ENCODE measurements at places on chromosomes 4 and X.

DNA sequence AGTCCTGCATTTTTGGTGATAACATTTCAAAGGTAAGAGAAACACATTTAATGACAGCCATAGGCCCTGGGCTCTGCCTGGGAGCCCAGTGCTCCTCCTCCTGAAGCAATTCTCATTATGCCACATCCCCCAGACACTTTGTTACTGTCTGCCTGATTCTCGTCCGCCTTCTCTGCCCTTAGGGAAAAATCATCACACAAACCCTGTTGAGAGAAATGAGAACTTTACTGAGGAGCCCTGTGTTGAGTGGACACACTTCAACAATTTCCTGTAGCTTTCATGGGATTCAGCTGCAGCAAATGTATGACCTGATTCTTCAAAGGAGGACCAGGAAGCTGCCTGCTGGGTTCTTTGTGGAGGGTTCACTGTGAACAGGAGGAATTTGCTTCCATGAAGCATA lies 566.5 kb upstream of the FRG1 start:
- no peak for DNase-seq

GRCh38 chr4:181802207-181802606 lies 441.0 kb upstream of the TENM3 start:
- no peak for DNase-seq

- DNase-seq = no peak
Measured at GRCh38 chr4:185738820-185739219, 73.2 kb downstream of the SORBS2 start.

- no peak for DNase-seq
Measured at GRCh38 chrX:136165406-136165805, 18.1 kb downstream of the FHL1 start.

- no peak for DNase-seq
Measured at GRCh38 chrX:82848111-82848510, 660.0 kb upstream of the POU3F4 start.

- no peak for DNase-seq
Measured at GRCh38 chr4:24287096-24287495, 297.3 kb downstream of the DHX15 start.

GRCh38 chr4:39362827-39363226 lies 3.3 kb downstream of the RFC1 start:
- no peak for DNase-seq

DNA sequence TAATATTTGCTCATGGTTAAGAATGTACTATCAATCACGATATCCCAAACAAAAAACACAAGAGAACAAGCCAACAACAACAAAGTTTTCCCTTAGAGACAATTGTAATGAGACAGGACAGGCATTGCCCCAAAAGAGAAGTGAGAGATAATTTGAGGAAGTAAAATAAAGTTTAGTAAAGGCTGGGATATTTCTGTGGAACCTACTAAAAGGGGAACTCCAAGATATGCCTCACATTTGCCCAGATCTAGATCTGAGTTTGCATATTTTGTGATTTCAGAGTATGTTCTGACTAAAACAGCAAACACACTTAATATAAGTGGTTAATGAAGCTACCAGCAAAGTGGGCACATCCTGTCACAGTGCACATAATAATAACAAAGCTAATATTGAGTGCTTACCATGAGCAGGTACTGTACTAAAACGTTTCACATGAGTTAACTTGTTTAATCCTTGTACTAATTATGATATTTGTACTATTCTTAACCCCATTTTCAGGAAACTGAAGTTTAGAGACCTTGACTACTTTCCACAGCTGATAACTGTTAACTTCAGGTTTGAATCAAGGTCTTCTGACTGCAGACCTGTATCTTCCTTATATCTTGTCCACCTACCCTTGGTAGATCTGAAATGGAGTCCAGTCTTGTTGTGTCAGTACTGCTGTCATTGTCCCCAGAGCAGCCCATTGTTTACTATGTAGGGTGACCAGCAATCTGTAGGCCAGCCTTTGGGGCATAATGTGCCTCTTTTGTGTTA lies 26.0 kb upstream of the BMP2K start:
- no peak for DNase-seq

DNA sequence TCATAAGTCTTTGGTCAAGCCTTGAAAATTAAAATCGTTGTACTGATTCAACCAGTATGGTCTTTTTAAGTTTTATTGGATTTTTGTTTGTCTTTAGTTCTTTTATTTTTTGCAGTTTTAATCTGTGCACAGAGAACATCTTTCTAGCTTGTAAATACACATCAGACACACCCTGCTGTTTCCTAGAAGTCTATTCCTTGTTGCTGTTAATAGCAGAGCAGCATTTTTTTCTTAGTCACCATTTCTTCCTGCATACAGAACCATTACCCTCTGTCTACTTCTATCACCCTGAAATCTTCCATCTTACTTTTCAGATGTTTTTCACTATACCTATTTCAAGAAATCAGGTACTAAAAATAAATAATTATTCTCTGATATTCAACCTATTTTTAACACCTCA lies 375.4 kb downstream of the GRID2 start:
- DNase-seq = no peak

GRCh38 chr4:86401826-86402225 lies 42.0 kb upstream of the MAPK10 start:
- DNase-seq = no peak

DNA sequence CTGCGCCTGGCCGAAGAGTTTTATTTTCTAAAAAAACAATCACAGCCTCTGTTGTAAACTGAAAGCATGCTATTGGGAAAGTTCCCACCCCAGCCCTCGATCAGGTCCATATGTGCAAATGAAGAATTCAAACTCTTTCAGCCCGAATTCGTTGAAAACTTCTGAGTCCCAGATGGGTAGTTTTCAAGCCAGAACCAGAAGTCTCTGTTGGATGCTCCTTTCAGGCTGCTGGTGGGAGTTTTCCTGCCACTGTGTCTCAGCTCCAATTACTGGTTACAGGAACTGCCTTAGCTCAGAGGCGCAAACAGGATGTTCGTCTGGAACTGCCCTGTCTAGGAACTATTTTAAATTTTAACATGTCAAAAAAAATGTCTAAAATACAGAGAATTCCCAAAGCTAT lies 9.3 kb upstream of the ALG13 start:
- no peak for DNase-seq

DNA sequence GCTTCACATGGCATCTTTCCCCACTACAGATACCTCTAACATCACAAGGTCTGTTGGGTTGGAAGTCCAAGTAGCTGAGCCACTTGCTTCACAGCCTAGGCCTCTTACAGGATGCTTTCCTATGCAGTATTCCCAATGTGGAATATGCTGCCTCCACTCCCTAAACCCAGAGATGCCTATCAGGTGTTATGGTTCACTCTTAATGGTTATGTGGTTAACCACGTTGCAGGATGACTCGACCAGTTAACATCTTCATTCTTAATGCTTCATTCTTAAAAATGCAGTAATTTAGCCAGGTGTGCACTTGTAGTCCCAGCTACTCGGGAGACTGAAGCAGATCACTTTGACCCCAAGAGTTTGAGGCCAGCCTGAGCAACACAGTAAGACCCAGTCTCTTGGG lies 24.2 kb downstream of the HAUS3 start:
- DNase-seq = no peak

DNA sequence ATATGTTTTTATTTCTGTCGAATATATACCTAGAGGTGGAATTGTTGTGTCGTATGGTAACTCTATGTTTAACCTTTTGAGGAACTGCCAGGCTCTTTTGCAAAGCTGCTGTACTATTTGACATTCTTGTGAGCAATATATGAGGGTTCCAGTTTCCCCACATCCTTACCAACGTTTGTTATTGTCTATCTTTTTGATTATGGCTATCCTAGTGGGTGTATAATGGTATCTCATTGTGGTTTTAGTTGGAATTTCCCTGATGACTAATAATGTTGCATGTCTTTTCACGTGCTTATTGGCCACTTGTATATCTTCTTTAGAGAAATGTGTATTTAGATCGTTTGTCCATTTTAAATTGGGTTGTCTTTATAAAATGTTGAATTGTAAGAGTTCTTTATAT lies 24.5 kb downstream of the REPS2 start:
- no peak for DNase-seq

DNA sequence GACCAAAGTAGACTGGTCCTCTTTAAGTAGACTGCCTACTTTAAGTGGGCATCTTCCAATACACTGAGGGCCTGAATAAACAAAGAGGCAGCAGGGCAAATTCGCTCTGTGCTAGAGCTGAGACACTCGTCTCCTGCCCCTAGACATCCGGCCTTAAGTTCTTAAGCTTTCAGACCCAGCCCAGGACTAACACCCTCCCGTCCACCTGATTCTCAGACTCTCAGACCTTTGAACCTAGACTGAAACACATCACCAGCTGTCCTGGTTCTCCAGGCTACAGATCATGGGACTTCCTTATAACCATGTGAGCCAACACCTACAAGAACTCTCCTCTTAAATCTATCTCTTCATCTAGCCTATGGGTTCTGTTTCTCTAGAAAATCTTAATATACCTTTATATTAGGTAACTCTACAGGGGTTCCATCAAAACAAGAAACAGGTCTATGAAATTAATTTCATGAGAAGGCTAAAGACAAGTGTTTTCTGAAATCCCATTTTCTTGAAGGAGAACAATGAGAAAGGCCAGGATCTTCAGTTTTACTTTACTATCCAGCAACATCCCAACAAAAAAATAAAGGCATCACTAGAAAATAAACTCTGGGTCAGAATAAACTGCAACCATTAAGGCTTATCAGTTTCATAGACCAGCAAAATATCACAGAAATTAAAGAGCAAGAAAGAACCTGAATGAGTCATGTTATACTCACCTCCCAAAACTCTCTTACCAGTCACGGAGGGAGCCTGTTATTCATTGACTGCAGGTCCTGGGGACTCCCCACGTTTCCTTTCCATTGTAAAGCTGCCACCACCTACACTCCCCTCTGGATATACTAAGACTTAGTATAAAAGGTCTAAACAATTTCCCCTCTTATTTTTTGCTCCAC lies 14.8 kb downstream of the ADGRA3 start:
- no peak for DNase-seq

DNA sequence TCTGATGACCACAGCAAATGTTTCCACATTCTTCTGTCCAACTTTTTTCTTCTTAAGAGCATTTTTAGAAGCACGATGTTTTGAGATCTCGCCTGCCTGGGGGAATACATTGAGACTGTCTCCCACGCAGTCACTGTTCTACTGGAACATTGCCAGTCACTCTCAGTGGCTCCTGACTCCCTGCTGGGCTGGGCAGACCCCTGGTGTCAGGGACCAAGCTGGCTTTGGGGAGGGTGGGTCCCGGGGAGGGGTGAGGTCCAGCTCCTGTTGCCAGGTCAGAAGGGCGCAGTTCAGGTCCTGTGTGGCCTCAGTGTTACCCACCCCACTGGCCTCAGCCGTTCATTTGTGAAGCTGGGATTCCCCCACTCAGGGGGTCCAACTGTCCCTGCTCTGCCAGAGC lies 18.9 kb upstream of the ABLIM2 start:
- no peak for DNase-seq

DNA sequence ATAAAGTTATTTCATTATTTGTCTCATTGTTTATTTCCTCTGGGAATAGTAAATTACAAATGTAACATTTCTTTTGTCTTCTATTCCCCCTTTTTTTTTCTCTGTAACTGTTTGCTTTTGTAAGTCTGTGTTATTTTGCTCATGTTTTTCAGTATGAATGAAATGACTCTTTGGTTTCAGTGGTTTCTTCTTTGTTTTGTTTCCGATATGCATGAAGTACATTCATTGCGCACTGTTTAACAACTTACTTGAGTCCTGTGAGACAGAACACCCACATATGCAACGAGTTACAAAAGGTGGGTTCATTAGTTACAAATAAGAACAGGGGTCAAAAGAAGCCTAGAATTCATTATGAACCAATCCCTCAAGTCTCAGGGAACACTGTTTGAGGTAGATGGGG lies 175.0 kb upstream of the UGT8 start:
- DNase-seq = no peak

DNA sequence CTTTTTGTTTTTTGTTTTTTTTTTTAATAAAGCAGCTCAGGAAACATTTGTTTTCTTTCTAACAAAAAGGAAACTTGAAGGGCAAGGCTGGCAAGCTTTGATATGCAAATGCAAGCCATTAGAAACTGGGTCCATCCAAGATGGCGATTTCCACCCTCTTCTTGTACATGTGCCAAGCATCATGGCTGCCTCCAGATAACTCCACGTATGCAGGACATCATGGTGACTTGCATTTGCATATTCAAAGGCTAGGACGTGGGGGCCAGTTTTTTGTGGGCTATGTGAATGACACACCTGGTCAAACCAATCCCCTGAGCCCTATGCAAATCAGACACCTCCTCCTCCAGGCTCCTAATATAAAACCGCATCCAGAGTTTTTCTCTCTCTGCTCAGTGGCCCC lies 692.6 kb downstream of the FAM133A start:
- DNase-seq = no peak
